SW480 (cell line): ENCODE measurements at places on chromosomes 13 and 19.

DNA sequence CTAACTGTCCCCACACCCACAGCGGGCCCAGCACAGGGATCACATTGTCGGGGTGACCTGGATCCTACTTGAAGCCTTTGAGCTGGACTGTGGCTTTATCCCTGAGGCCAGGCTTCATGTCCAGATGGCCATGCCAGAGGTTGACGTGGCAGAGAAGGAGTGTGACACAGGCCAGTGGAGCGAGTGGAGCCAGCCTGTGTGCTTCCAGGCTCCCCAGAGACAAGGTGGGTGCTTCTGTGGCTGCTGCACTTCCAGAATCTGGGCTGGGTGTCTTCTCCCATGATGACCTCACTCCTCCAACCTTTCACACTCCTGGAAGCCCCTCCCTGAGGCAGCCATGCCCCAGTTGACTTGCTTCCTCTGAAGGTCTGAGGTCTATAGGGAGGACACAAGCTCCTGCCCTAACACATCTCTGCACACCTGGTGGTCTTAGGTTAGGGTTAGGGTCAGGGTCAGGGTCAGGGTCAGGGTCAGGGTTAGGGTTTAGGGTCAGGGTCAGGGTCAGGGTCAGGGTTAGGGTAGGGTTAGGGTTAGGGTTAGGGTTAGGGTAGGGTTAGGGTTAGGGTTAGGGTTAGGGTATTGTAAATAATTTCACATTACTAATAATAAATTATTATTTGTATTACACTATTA, 13.1 kb upstream of the MZF1 start:
- DNase-seq: no peak

DNA sequence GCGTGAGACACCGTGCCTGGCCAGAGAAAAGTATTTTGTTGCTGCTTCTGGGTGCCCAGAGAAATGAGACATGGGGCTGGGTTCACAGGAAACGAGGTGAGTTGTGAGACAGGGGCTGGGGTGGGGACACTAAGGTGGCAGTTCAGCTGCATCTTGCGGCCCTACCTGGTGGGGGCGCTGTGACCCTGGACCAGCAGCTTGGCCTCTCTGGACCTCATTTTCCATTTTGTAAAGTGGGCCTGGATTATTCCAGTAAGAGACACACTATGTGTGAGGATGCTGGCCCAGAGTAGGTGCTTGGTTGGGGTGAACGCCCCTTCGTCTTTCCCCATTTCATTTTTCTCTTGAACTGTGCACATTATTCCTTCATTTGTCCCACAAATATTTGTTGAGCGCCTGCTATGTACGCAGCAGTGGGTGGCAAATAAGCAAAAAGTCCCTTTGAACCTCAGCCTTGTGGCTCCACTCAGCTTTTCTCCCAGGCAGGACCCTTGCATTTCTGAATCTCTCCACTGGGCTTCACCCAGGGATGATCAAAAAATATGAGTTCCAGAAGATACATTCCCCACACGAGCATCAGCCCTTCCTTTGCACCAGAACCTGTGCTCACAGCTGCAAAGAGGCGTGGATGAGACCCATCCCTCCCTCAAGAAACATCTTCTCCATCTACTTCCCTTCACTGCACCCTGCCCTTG, 26.6 kb upstream of the OR10H1 start:
- DNase-seq: no peak

DNA sequence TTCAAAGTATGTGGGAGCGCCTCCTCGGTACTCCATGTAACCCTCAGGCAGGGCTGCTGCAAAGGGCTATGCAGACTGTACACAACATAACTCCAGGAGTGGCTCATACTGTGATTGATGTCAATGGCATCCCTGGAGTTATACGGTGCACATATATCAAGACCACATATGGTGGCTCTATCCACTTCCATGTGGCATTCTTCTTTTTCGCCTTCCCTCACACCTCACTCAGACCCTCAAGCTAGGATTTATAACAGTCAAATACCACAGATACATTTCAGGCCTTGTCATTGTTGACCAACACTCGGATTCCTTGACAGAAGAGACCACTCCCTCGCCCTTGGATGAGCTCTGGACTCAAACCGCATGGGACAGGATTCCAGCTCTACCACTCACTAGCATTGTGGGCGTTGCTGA, 11.3 kb upstream of the UBL3 start:
- no peak for DNase-seq

GRCh38 chr13:21898459-21898858, 227.6 kb downstream of the FGF9 start:
- peak; percentile 63 for DNase-seq

- peak; percentile 93 for DNase-seq
Measured at GRCh38 chr19:12985049-12985776, 10.1 kb upstream of the NFIX start.

DNA sequence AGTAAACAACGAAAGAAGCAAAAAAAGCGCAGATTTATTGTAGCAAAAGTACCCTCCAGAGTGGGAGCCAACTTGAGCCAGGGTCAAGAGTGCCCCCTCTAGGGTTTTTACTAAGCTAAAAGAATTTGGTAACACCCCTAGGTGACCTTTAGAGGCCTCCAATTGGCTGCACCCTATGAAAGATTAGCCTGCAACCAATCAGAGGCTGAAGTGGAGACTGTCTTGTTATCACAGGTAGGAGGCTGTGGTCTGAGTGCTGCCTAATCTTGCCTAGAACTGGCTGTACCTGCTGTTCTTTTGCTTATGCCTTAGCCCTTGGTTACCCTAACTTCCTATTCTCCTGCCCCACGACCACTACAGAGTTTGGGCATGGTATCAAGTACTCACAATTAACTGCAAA, 38.3 kb downstream of the ANKRD10 start:
- DNase-seq: no peak

GRCh38 chr19:21314676-21315075, 14.5 kb downstream of the ZNF708 start:
- no peak for DNase-seq

GRCh38 chr13:24693862-24694471, 13.8 kb downstream of the ATP12A start:
- DNase-seq: peak; percentile 78

DNA sequence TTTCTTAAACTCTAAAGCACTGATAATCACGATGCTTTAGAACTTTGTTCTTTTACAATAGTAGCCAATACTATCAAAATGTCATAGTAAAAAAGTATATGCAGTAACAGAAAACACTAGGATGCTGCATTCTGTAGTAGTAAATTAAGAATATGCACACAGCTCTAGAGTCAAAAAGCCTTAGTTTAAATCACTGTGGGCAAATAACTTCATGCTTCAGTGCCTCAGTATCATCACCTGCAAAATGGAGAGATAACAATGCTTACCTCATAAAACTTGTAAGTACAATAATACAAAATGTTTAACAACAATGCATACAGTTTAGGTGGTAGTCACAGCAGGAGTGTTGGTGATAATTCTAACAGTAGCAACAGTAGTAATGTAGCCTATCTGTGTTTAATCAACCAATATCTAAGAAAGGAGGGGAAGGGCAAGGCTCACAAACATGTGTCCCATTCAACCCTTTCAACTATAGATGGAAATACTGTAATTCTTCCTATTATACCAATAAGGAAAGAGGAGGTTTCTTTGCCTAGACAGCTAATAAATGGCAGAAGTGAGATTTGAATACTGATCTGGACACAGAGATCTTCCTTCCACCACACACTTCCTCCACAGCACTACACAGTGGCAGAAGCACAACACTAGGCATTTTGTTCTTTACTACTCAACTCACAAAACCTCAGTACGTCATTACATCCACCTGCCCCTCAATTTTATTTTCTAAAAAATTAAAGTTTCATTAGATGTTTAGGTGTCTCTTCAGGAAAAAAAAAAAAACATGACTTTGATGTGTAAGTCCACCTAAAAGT, 4.6 kb downstream of the RBM26 start:
- DNase-seq: no peak

GRCh38 chr13:113545455-113545930, 39.1 kb upstream of the TFDP1 start:
- no peak for DNase-seq

DNA sequence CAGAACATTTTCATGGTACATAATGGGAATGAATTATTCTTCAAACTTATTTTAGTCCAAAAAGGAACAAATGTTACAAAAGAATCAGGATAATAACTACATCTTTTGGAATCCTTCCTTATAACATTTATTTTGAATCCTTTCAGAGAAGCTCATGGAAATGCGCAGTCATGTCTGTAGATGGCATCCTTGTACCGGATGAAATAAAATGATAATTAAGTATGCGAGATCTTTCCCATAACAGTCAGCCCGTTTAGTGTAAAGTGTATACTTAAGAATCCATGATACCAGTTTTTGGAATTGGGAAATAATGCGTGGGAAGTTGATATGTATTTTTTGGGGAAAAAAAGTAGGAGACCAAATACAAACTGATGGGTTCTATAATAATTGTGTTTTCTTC, 418.8 kb downstream of the GPC5 start:
- DNase-seq: peak; percentile 15

DNA sequence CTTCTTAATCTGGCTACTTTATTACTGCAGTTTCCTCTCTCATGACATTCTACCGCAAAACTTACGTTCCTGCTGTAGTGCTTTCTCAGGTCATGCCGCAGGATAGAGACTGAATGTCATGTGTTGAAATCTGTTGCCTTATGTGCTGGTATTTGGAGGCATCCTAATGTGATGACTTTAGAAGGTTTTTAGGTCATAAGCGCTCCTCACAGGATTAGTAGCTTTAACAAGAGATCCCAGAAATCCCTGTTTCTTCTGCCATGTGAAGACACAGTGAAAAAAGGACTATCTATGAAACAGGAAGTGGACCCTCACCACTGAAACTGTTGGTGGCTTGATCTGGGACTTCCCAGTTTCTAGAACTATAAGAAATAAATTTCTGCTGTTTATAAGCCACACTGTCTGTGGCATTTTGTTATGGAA, 209.3 kb downstream of the LACC1 start:
- DNase-seq: no peak

GRCh38 chr19:16380943-16381755, 56.5 kb downstream of the KLF2 start:
- DNase-seq: no peak

DNA sequence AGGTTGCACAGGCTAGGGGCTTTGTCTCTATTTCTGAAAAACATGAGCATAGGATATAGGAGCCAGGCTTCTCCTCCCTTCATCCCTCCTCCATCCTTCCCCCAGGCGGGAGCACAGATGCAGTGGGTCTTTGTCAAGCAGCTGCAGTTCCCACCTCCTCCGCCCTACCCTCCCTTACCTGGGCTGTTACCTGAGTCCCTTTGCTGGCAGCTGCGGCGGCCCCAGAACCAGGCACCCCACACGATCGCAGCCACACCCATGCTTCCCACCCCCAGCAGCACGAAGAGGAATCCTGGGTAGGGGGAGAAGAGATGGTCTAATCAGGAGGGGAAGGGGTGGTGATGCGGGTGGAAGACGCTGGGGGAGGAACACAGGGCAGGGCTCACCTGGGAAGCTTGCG, 7.8 kb downstream of the TMIGD2 start:
- DNase-seq: no peak

DNA sequence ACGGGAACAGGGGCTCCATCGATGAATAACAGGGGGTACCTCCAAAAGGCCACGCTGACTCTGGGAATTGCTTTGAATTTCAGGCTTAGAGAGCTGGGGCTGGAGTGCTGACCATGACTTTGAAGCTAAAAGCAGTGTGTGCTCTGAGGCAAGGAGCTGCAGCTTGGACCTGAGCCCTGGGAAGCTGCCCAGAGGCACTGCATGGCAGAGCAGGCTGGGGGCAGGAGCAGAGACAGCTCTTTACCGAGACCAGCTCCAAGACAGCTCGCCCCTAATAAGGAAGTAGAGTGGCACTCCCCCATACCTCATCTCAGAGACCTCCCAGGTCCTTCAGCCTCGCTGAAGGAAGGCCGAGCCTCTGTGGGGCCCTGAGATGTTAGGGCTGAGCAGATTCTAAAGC, 200.2 kb downstream of the COL4A1 start:
- no peak for DNase-seq

DNA sequence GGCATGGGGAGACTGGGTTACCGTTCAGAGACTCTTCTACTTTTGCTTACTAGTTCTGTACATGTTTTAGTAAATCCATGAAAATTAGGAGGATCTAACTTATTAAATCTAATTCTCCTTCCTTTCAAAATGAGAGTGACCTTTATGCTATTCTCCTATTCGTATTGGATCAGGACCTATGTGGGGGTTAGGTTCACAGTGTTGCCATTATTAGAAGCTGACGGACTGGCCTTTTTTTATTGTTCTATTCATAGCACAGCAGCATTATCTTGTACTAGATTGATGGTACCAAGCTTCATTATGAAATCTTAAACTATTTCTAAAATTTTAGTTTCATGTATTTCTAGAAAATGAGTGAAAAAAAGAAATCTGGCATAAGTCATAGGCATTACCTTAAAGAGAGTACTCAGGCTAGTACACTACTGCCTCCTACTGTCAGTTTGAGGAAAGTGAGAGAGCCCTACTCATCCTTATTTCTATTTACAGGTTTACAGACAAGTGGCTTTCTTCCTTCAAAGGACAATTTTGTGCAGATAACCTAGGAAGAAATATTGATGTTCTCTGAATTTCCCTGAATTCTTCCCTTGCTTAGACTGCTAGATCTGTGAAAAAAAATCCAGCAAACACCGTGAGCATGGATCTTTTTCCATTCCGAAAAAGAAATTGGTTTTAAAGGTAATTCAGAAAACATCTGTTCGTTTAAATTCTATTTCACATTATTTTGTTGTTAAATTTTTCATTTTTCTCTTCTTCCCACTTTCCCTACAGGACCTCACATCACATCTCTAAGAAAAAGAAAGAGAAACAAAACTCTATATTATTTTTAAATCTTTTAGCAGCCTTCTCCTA, 485.5 kb downstream of the DIAPH3 start:
- DNase-seq: peak; percentile 51

DNA sequence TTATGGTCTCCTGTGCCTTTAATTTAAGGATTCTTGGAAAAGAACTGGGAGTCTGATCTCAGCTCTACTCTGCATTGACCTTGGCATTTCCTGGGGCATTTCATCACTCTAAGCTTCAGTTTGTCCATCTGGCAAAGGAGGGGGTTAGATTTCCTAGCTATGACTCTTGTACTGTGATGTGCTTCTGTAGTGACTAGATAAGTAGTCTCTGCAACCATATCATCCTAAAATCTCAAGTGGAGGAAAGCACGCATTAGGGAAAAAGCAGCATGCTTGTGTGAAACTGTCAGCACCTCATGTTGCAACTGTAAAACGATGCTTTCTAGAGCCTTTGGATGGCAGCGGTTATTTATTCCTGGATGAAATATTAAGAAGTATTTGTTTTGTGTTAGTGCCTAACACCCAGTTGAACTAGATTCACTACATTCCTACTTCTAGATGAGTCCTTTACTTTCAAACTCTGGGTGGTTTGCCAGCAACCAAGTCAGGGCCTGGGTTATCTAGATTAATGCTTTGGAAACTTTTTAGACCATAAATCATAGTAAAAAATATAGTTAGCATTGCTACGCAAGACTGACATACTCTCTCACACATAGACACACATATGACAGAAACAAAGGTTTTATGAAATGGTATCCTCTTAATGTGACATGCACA, 6.8 kb downstream of the WDFY2 start:
- DNase-seq: no peak
